HFF-Myc (cell line): ENCODE measurements at places on chromosomes 11 and 22.

GRCh38 chr11:83801799-83802198 is 515.6 kb upstream of the CCDC90B start:
- no peak for DNase-seq

DNA sequence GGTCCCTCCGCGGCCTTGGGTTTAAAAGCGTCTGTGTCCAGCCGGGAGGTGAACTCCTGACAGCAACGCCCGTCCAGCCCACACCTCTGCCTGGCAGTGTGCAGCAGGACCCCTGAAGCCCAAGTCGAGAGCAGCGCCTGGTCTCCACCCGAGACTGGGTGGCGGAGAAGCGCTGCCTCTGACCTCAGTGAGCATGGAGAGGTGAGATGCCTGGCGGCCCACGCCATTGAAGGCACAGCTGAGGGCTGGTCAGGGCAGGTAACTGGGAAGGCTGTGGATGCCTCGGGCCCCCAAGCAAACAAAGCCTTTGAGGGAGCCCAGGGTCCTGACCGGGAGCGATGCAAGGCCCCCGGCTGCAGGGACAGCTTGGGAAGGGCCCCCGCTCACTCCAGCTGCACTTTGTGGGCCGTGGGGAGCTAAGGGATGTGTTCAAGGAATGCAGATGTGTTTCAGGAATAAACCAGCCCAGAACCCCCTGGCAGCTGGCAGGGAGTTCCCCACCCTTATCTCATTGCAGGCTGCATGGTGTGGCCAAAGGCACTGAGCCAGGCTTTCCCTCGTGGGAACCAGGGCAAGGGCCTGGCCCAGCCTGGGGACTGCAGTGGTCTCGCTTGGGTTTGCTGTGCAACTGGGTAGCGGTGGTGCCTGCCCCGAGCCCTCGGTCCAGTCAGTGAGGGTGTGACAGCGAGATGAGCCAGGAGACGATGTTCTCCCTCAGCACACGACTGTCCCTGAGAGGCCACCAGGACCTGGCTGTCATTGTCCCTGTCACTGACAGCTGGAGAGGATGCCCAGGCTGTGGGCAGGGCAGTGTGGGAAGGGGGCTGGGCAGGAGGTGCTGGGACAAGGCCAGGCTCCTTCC is 92.5 kb downstream of the WNT7B start:
- DNase-seq: no peak

DNA sequence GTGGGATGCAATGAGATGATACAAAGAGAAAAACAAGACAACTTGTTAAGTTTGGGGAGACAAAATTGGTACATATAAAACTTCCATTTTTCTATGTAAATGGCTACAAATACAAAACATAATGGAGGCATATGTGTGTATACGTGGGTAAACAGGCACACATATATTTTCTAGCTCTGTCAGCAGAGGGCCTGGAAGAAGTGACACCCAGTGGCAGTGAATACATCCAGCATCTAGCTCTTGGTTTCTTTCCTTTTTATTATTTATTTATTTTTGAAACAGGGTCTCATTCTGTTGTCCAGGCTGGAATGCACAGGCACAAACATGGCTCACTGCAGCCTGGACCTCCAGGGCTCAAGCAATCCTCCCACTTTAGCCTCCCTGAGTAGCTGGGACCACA is 5.0 kb upstream of the RASL10A start:
- DNase-seq: no peak

DNA sequence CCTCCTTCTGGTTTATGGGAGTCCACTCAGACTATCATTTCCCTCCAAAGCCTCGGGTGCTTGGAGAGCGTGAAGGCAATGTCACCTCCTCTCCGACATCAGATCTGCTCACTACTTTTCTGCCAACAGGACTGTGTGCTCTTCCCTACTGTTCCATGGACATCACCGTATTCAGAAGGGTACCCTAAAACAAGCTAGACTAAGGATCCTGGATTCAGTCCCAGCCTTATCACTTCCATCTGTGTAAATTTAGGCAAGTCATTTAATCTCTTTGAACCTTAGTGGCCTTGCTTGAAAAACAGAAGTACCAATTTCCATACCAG is 78.2 kb downstream of the KCNC1 start:
- DNase-seq: no peak

GRCh38 chr11:70034740-70035365 is 43.3 kb upstream of the ANO1 start:
- DNase-seq: no peak

DNA sequence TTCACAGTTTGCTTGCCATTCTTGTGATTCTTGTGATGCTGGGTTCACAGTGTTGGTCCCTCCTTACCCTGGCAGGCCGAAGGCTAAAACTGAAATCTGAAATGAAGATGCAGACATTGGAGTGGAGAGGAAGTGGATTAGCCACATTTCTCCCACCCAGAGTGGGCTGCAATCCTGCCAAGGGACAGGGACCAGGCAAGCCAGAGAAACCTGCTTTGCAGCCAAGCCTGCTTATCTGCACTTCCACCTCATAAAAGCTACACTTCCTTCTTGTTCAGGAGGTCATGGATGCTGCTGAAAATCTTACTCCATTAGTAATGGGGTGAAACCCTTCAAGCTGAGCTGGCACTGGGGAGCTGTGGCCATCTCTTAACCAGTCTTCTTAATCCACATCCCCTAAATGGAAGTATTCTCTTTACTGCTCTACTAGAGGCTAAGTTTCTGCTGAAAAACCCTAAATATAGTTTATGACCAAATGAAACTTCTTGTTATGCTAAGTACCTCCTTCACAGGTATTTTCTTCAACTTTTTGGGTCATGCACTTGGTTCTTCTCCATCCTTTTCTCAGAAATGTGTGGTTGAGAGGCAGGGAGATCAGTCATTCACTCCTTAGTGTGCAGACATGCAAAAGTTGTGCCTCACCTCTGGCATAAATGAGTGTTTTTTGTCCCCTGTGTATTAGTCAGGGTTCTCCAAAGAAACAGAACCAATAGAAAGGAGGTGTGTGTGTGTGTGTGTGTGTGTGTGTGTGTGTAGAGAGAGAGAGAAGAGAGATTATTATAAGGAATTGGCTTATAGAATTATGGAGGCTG is 133.9 kb upstream of the BMAL1 start:
- no peak for DNase-seq

- DNase-seq: no peak
These were observed 2.5 kb downstream of the WBP2NL start for GRCh38 chr22:42001121-42001520.
